ENCODE measurements at places on chromosomes 12 and 14.

DNA sequence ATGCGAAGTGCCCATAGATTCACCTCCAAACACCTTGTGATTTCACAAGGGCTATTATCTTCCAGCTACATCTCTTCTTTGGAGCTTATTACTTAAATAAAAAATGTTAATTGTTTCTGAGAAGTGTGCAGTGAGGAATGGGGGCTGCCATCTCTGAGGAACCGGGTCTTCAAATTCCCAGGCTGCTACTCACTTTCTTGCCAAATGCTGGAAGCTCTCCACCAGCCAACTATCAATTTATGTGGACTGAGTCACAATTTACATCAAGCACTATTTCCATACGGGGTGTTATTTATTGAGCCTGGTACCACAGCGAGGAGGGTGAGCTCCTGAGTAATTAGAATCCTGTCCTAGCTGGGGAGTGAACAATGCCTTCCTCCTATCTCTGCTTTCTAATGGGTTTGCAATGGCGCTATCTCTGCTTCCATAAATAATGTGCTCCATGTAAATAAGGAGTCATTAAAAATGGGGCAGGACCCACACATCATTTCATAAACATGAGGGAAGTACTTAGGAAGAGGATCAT lies 898.3 kb downstream of the VRK1 start:
- no peak for DNase-seq

DNA sequence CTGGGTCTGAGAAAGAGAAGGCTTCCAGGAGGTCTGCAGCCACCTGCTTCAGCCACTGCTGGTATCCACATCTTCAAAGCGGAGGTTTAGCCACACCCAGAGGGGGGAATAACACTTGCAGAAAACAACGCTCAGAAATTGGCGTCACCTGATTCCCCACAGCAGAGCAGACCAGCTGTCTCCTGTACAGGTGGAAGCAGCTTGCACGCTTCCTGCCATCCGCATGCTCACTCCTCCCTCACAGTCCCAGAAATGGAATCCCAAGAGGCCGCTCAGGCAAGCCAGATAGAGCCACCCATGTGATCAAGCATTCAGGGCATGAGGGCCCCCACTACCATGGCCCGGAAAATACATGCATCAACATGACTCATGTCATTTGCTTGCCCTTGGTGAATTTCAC lies 112.2 kb upstream of the DIO3 start:
- DNase-seq, result no peak

GRCh38 chr14:59360923-59361794 lies 104.0 kb downstream of the GPR135 start:
- DNase-seq, result no peak

- no peak for DNase-seq
Observed at GRCh38 chr12:57604454-57604991, at the start of gene DTX3. DTX3 (plus strand) TSS chr12:57604824; CDS start chr12:57606518, 1,694 bp downstream.

- no peak for DNase-seq
Observed at GRCh38 chr14:64515053-64515452, 10.5 kb downstream of the ZBTB1 start.

DNA sequence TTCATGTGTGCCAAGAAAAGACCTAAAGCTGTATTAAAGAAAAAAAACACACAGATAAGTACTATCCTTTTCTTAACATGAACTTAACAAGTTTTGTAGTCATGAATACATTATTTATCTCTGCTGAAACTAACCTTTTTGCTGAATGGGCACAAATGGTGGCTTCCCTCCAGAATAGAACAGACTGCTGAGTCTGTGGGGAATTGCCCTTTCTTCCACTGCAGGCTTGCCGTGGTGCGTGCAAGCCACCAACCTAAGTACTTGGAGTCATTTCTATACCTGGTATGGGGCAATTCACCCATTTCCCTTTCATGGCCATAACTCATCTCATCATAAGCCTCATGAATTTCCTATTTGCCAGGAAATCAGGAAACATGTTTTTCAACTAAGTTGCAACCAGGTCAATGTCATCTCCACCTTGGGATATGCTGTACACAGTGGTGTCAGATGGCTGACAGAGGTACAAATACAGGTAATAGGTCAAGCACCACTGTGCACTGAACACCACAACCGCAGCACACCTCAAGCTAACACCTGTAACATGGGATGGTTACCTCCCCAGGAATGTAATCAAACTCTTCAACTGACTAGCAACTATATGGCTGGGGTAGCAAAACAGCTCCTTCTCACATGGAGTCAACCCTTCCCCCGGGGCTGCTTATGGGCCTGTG lies 49.9 kb downstream of the CATSPERB start:
- no peak for DNase-seq

- DNase-seq, result no peak
Observed at GRCh38 chr14:56136571-56137452, 18.6 kb downstream of the PELI2 start.

GRCh38 chr12:5333096-5333495 lies 98.8 kb upstream of the NTF3 start:
- no peak for DNase-seq

DNA sequence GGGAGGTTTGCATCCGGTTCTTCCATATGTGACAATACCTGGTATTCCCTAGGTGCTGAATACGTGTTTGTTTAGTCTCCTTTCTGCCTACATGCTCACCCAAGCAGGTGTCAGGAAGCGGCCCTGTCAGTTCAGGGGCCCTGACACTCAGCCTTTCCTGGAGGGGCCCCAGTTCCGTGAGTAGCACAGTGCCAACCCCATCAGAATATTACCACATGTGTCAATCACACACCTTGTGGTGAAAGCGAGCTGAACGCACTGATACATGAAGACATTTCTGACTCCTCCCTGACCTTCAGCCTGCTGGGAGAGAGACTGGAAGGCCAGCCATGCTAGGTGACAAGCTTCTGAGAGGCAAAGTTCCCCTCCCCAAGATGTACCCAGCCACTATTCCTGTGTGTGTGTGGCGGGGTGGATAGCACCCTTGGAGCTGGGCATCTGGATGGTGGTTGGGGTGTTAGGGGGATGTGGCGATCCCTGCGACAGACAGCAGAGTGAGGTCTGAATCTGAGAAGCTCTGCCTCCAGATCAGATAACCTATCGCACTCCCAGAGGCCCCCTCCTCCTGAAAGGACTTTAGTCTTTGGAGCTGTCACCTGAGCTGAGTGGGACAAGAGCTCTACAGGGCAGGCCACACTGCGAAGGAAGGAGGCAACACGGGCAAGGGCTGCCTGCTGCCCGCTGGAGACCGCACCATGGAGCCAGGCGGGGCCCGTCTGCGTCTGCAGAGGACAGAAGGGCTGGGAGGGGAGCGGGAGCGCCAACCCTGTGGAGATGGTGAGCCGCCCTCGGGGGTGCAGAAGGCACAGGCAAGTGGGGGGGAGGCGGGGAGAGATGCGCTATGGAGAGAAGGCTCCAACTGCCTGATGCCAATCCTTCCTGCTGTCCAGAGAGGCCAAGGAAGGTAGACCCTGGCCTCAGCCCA lies at the start of gene SOAT2:
Gene SOAT2 (plus strand): TSS at position 604 of the 925 bp plus-strand sequence. CDS start 92 bp downstream, at position 696.
- DNase-seq, result peak; percentile 30

GRCh38 chr12:76871082-76871481 lies 7.7 kb downstream of the CSRP2 start:
- no peak for DNase-seq

All from activated T-cell treated with anti-CD3 and anti-CD28 coated beads for 1 hour (primary cell).